ENCODE measurements at places on chromosomes 6 and 20. TPM values are rescaled to one million over a fixed set of nuclear protein-coding genes. Genes with fewer than 3 reads are reported as not detected.

DNA sequence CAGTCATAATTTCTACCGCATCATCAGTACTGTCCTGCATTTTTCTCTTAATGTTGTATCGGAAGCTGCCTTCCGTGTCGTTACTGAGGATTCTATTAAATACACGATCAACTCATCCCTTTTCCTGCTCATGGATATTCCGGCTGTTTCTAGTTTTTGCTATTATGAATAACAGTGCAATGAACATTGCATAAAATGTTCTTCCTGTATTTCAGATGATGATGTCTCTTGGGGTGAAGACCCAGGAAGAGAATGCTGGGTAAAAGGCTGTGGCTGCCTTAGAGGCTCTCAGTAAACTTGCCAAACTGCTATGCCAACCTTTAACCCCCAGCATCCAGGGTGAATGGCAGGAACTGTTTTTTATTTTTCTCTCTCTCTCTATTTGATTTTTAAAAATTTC lies 24.1 kb upstream of the EPB41L1 start:
- no peak for DNase-seq

DNA sequence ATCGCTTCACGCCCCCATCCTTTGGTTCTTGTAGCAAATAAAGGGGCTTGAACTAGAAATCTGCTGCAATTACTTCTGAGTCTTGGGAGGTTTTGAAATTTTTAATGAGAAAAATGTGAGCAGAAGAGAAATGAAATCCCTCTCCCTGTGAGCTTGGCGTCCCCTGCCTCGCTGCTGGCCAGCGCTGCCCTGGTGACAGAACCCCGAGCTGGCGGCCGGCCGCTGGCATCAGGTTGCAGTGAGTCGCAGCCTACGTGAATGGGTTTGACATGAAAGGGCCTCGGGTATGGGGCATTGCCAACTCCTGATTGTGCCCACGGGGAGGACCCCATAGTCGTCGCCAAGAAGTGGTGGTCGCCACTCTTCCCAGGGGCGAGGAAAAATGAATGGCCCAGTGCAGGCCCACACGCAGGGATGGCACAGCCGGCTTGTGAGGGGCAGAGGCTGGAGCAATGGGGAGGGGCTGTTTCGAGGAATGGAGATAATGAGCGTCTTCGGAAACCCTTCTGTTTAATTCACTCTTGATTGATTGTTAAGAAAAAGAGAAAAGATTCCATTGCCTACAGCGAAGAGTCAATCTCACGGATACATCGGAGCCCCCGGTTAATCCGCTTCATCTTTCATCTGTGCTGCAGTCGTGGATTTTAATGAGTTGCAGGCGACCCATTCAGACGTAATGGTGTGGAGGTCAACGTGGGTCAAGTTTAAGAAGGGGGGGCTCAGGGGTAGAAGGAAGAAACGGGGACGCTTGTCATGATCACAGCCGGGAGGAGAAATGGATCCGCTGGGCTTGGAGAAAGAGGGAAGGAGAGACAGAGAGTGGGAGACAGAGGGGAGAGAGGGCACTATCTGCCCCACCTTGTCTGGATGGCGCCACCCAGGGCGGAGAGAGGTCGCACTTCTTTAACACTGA lies 380.1 kb downstream of the THBS2 start:
- DNase-seq: no peak

DNA sequence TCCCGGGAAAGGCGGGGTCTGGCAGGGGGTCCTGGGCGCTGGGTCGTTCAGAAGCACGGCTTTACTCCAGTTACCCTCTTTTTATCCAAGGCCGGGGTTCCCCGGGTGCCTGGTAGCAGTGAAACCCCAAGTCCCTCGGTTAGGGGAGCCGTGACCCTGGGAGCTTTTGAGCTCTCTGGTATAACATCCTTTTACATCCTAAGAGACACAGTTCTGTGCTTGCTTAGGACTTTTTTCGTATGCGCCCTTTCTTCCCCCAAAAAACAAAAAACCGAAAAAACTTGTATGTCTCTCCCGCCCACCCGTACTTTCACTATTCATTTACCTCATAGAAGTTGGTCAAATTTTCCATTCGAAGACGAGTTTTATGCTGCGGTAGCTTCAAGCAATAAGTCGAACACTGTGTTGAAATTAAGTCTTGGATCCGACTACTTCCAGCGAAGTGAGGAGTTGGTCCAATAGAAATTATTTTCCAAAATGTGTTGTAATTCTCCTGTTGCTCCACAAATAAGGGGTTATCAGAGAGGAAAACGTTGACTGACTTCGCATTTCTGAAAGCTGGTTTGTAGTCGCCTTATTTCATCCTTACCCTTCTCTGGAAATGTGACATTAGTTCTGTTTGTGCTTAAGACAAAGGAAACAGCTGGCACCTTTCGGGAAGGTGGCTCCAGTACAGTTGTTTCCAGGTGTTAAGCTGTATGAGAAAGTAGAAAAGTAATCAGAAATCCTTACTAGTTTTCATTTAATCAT lies 816 bp upstream of the MAN1A1 start:
- DNase-seq: peak; percentile 3

DNA sequence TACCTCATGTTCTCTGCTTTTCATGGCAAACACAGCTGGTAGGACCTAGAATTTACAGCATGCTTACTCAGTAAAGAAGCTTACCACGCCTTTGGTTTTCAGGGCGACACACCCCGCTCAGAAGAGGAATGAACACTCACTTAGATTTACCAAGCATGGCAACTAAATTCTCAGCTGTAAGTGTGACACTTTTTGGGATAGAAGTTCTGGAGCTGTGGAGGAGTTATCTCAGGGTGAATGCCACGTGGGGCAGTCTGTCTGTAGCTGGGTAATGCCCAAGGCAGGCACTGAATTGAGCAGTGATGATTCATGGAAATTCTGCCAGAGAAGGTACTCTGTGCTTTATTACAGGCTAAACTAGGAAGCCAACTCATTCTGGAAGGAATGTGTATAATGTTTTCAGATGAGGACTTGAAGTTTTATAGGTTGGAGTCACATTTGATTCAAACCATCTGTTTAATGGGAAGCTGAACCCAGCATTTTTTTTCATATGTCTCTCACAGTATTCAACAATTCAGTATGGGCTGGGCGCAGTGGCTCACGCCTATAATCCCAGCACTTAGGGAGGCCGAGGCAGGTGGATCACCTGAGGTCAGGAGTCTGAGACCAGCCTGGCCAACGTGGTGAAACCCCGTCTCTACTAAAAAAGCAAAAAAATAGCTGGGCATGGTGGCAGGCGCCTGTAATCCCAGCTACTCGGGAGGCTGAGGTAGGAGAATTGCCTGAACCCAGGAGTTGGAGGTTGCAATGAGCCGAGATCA lies 3.5 kb upstream of the PRIM2 start:
- DNase-seq: peak; percentile 91

GRCh38 chr20:53865901-53866793 lies 204.2 kb downstream of the BCAS1 start:
- DNase-seq: peak; percentile 77

DNA sequence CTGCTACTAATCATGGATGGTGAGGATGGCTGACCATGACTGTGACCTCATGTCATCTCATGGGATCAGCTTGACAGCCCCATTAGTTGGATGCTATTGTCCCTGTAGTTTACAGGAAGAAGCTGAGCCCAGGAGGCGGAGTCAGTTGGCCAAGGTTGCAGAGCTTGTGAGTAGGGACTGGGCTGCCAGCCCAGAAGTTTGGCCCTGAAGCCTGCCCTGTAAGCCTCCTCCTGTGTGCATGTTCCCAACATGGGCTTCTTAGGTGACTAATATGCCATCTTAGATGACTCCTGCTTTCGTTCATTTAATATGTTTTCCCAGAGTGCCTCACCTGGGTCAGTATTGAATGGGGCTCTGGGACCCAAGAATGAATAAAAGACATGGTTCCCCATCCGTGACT lies 6.9 kb downstream of the EDN3 start:
- peak; percentile 32 for DNase-seq

DNA sequence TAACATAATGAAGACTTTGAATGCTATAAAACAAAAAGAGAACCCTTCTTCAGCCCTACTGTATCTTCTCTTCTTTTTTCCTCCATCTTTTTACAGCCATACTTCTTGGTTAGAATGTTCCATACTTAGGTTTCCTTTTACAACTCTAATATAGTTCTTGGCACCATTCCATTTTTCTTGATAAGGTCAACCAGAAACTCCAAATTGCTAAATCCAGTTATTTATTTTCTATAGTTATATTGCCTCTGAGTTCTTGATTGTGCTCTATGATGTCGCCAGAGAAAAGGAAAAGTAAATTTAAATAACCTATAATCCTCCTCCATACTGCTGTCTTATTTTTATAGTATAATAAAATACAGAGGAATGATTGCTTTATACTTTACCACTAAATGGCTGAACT lies 26.7 kb upstream of the COL10A1 start:
- DNase-seq: no peak

The C6orf141 gene
- 1.1 TPM for total RNA-seq

- DNase-seq: no peak
Measured at GRCh38 chr6:63510353-63510686, 62.0 kb upstream of the LOC128125822 start.

DNA sequence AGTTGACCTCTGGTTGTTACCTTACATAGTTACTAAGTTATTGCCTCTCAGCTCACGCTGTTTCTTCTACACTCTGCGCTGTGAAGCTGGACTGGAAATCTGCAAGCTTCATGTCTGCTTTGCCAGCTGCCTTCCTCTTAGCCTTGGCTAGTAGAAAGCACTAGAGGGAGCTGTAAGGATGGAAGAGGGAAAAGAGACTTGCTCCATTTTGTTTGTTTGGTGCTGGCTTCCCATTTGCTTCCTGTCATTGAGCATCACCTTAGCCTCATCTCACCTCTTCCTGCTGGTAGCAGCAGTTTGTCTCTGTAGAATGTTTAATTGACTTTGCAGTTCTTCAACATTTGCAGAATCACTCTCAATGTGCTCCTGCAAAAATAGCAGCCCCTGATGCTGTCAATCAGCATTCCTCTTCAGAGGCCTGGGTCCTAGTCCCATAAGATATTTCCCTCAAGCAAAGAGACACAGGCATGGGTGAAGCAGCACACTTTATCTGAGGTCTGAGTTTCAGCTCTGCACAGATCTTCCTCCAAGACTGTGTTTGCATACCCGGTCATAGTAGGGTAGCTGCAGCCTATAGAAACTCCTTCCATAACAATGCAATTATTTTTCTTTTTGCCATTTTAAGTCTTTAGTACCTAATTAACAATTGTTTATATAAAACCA lies 302.2 kb upstream of the EPHA7 start:
- DNase-seq: no peak

DNA sequence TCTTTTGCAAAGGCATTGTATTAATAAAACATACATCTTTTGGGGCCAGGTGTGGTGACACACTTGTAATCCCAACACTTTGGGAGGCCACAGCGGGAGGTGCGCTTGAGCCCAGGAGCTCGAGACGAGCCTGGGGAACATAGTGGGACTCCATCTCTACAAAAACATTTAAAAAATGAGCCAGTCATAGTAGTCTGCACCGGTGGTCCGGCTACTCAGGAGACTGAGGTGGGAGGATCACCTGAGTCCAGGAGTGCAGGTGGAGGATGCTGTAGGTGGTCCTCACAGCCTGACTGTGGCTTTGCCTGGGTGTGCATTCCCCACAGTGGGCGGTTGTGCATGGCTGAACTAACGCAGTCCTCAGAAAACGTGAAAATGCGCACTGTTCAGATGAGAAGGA lies 162.5 kb downstream of the DLL1 start:
- DNase-seq: no peak

- DNase-seq: no peak
Measured at GRCh38 chr6:32173051-32173727, 2.7 kb downstream of the AGPAT1 start.

GRCh38 chr20:10647471-10647870 lies 26.3 kb downstream of the JAG1 start:
- DNase-seq: no peak

- DNase-seq: no peak
Measured at GRCh38 chr6:88605271-88605670, 358.1 kb downstream of the RNGTT start.

DNA sequence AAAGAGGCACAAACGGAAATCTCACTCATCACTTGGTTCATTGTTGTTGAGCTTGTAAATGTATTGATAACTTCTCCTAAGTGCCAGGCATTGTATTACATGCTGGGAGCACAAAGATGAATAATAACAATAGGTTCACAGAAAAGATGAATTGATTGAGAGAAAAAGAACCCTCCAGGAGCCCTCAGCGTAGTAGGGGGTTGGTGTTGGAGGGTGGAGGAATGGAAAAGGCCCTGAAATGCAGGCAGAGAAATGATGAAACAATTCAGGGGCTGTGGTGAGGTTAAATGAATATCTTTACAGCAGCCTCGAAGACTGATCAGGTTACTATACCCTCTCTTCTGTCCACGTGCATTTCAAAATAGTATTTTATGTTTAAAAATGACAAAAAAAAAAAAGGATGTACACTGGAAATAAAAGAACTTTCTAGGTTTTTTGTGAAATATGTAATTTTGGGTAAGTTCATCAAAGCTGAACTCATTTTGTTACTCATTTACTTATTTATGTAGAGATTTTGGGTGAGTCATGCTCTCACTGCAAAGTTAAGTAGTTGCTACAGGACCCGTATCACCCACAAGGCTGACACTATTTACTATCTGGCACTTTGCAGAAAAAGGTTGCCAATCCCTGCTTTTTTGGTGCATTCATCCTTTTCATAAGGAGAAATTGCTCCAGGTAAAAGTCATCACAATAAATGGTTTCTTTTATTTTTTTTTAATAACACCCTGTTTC lies 277.3 kb downstream of the ZNF217 start:
- no peak for DNase-seq

DNA sequence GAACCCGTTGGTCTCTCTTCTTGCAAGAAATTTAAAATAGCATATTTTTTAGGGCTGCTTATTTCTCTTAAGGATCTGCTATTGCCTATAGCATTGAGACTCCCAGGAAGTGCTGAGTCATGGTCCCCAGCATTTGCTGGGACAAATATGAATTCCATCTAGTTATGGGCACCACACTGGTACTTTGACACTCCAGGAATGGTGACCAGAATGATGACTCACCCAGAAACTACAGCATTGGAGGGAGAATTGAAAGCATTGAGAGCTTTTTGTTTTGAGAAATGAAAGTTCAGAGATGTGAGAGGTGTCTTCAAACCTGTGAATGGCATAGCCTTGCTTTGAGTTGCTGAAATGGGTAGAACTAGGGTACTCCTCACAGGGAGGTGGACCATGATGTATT lies 699.7 kb downstream of the DHX35 start:
- DNase-seq: peak; percentile 23

The CRISP2 gene
- total RNA-seq: not detected
